Dorsolateral prefrontal cortex (tissue), 122 donors: ENCODE measurements at places on chromosomes 2 and 18. TPM values are rescaled to one million over a fixed set of nuclear protein-coding genes. Genes with fewer than 3 reads are reported as not detected.

The C2orf66 gene
- total RNA-seq = not detected

The MEP1B gene
- 0.35 TPM for total RNA-seq

The HOXD11 gene
- total RNA-seq = not detected

The FOXI3 gene
- not detected for total RNA-seq

The SERPINB13 gene
- not detected for total RNA-seq

The INO80C gene
- total RNA-seq = 28.7 TPM

The NOTO gene
- total RNA-seq = not detected

The CD207 gene
- total RNA-seq = not detected

The TUBA3D gene
- total RNA-seq = 0.72 TPM

The SPDYA gene
- total RNA-seq = 2.1 TPM

The EPHA4 gene
- 192 TPM for total RNA-seq

The GAD1 gene
- total RNA-seq = 154 TPM

The TTR gene
- 0.84 TPM for total RNA-seq

The SOWAHC gene
- 2.9 TPM for total RNA-seq

The DUSP19 gene
- total RNA-seq = 10.3 TPM

The SLC9A4 gene
- 0.23 TPM for total RNA-seq

The PROKR1 gene
- total RNA-seq = not detected

The GRB14 gene
- 3.3 TPM for total RNA-seq

The PLA2R1 gene
- total RNA-seq = 5.0 TPM

The MORN2 gene
- total RNA-seq = 23.0 TPM

The ALK gene
- total RNA-seq = 5.2 TPM

The VWA3B gene
- total RNA-seq = 2.1 TPM

The ACTG2 gene
- 2.0 TPM for total RNA-seq

The DDX1 gene
- total RNA-seq = 123 TPM

The NGEF gene
- 248 TPM for total RNA-seq
